ENCODE measurements at places on chromosomes 1 and 21.

DNA sequence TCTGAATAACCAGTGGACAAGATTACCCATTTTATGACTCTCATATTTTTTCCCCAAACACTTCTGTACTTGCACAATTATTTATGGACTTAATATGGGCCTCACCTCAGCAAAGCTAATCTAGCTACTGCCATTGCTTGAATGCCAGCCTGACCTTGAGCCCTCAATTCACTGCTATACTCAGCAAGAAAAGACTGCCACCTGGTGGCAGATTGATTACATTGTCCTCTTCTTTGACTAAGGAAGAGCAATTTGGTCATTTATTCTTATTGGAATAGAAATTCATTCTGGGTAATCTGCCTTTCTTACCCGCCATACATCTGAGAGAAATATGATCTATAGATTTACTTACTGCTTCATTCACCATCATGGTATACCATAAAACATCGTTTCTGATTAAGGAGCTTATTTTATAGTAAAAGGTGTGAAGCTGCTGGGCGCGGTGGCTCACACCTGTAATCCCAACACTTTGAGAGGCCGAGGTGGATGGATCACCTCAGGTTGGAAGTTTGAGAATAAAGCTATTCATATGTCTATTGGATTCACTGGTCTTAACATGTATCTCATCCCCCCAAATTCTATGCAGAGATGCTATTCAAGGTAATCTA lies 32.9 kb upstream of the DIPK1A start:
- peak; percentile 76 for DNase-seq

DNA sequence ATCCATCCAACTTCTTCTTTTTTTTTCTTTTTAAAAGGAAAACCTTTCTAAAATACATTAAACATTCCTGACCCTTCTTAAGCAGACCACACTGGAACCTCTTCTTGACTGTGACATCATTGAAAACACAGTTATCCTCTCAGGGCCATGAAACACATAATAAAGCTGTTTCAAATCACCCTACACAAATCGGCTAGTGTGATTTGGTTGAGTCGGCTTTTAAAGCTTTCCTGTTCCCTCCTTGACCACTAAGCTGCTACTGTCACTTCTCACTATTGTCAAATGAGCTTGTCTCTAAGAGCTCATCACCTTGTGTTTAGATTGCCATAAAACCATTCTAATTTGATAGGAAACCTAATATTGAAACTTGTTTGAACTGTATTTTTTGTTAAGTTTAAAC lies 5.9 kb downstream of the USP24 start:
- no peak for DNase-seq

DNA sequence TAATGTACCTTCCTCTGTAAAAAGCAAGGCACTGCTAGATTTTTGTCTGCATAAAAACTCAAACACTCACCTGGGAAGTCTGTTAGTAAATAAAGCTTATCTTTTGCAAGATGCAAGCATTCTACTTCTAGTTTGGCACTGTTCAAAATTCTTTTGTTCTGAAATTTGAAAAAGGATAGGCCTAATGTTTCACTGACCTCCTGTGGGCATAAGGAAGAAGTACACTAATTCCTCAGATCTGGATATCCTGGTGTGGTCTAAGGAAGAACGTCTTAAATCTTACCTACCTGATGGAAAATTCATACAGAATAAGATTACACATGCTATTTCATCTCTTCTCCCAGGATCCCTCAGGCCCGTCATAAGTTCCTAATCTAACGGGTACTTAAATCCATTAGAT lies 93.5 kb upstream of the CAMK1G start:
- no peak for DNase-seq

- DNase-seq = no peak
Observed at GRCh38 chr21:31771685-31772084, 39.8 kb upstream of the SCAF4 start.

DNA sequence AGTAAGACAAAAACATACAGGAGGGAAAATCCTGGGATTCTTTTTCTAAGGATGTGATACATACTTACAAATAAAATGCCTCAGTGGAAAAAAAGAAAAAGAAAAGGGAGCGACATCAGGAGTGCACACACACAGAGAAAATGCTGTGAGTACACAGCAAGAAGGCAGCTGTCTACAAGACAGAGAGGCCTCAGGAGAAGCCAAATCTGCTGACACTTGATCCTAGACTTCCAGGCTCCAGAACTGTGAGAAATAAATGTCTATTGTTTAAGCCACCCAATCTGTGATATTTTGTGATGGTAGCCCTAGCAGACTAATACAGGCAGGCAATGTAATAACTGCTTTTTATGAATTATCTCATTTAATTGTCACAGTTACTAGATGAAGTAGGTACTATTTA lies 17.0 kb upstream of the TRIM45 start:
- DNase-seq = no peak
